GM23248 (cell line): ENCODE measurements at places on chromosomes 1 and 21. TPM values are rescaled to one million over a fixed set of nuclear protein-coding genes. Genes with fewer than 3 reads are reported as not detected.

- peak; percentile 82 for DNase-seq
These were observed 18.7 kb upstream of the AK2 start for GRCh38 chr1:33055210-33056008.

GRCh38 chr1:40755067-40755466, 28.5 kb upstream of the KCNQ4 start:
- no peak for DNase-seq

DNA sequence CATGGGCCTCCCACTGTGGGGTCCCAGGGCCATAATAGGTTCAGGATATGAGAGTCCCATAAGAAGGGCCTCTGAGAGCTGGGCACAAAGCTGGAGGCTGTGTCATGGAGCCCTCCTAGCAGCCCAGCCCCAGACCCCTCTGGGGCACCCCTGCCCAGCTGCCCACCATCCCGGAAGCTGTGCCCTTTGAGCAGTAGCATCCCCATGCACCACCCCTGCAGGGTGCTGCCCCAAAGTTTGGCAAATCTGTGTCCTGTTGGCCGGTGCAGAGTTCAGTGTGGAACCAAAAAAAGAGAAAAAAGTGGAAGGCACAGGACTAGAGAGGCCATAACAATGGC, 17.6 kb downstream of the TNNT2 start:
- no peak for DNase-seq

DNA sequence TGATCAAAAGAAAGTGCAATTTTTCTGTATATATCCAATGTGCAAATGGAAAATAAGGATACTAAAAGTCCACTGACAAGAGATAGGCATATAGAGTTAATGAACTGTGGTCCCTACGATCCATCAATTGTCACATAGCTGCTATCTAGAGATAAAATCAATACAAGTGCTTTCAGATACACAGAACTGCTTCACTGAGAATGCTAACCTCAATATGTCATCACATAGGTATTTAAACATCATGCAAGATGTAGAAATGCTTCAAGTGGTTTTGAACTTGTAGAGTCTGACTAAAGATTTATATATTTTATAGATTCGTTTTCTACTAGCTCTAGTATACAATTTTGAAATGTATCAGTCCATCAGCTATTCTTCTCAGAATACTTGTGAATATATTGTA, 1604.7 kb downstream of the PLA2G4A start:
- DNase-seq, result peak; percentile 0

GRCh38 chr1:229940684-229941083, 126.4 kb upstream of the GALNT2 start:
- DNase-seq, result peak; percentile 5

Gene TSPEAR
- total RNA-seq, result not detected in 2 replicates

Gene BTBD8
- total RNA-seq, result 2.2 and 2.7 TPM in 2 replicates

Gene PRAMEF26
- not detected in 2 replicates for total RNA-seq
